ENCODE measurements at places on chromosomes 11 and 22. TPM values are rescaled to one million over a fixed set of nuclear protein-coding genes. Genes with fewer than 3 reads are reported as not detected.

Gene TIGD3
- total RNA-seq = 0.14 TPM

Gene DGAT2
- total RNA-seq = 2.1 TPM

Gene PACS1
- total RNA-seq = 28.9 TPM

Gene FAT3
- not detected for total RNA-seq

Gene TTC28
- 45.1 TPM for total RNA-seq

Gene EXPH5
- 0.22 TPM for total RNA-seq

Gene NAALADL1
- 4.4 TPM for total RNA-seq

Gene FAM180B
- total RNA-seq = not detected

Gene NXPE2
- not detected for total RNA-seq

Gene ZNF70
- total RNA-seq = 6.3 TPM

Gene PRSS23
- total RNA-seq = 282 TPM

Gene SEPTIN5
- total RNA-seq = 13.1 TPM

Gene SCUBE1
- not detected for total RNA-seq

Gene CDHR5
- total RNA-seq = not detected

Gene SLC5A12
- not detected for total RNA-seq

Gene ARHGEF17
- total RNA-seq = 20.2 TPM

Measured in thoracic aorta endothelial cell (primary cell).